OCI-M1 (cell line): ENCODE measurements at places on chromosomes 4 and X.

DNA sequence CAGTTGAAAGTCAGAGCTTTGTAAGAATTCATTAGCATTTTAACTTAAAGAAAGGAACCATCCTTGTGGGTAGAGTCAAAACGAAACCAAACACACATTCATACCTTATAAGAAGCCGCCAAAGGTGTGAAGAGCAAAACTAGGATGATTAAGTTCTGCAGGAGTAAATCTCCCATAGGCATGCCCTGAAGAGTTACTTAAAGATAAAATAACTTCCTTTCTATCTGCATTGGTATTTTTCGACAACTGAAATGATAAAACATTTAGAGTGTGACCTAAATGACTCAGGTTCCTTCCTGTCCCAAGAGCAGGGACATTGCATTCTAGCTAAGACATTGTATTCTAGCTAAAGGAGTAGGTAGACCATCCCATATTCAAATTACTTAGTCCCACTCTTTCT lies 75.3 kb downstream of the BCOR start:
- no peak for DNase-seq

- no peak for DNase-seq
These were observed 35.2 kb upstream of the SCD5 start for GRCh38 chr4:82833696-82834313.

- DNase-seq: no peak
These were observed 7.0 kb upstream of the DSPP start for GRCh38 chr4:87601361-87601760.

GRCh38 chr4:102824398-102824797 lies 3.0 kb downstream of the UBE2D3 start:
- DNase-seq: peak; percentile 15

- DNase-seq: no peak
These were observed 42.1 kb upstream of the PRDM5 start for GRCh38 chr4:120964596-120964995.
